ENCODE measurements at places on chromosomes 4 and X. TPM values are rescaled to one million over a fixed set of nuclear protein-coding genes. Genes with fewer than 3 reads are reported as not detected.

The ARMCX6 gene
- total RNA-seq: 77.9 TPM

The CT45A3 gene
- total RNA-seq: not detected

The GPR143 gene
- total RNA-seq: not detected

DNA sequence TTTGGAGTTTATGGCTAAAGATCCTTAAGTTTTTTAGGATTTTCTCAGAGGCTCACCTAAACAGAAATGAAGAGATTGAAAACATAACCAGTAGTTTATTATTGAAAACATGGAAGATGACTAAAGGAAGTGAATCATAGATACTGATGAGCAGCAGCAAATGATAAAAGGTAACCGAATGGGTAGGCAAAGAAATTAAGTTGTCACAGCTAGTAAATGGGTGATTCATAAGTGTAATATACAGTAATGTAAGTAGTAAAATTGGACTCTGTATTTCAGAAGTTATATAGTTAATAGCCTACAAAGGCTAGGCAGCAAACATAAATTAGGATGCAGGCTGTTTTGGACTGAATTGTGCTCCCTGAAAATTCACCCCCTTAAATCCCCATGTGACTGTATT is 59.0 kb upstream of the ADGRA3 start:
- no peak for DNase-seq

The TASL gene
- total RNA-seq: not detected

DNA sequence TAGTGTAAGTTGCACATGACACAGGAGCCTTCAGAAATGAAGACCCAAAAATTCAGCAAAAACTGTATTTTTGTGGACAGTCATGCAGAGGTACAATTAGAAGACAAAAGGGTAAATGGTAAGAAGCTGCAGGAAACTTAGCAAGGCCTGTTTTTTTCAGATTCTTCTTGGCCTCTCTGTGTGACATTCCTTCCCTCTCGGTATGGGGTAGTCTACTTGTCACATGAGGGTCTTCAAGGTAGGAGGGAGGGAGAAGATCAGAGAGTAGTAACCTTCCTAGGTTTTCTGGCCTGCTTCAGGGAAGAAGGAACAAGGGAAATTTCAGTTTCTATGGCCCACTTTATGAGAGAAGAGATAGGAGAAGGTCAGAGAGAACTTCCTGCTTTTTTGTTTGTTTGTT is 230.4 kb upstream of the PPP1R2C start:
- no peak for DNase-seq

- no peak for DNase-seq
Measured at GRCh38 chr4:18234108-18234507, 212.6 kb upstream of the LCORL start.
